Motor neuron (in vitro differentiated cells): ENCODE measurements at places on chromosomes 13 and 19. TPM values are rescaled to one million over a fixed set of nuclear protein-coding genes. Genes with fewer than 3 reads are reported as not detected.
A peak's percentile ranks its signal among the peaks of the same experiment; 100 is the strongest.

GRCh38 chr13:45433381-45433790 lies 15.2 kb upstream of the SLC25A30 start:
- no peak for ATAC-seq

FOXA3 gene
- total RNA-seq: 0.22 and 1.1 TPM in 2 replicates

DNA sequence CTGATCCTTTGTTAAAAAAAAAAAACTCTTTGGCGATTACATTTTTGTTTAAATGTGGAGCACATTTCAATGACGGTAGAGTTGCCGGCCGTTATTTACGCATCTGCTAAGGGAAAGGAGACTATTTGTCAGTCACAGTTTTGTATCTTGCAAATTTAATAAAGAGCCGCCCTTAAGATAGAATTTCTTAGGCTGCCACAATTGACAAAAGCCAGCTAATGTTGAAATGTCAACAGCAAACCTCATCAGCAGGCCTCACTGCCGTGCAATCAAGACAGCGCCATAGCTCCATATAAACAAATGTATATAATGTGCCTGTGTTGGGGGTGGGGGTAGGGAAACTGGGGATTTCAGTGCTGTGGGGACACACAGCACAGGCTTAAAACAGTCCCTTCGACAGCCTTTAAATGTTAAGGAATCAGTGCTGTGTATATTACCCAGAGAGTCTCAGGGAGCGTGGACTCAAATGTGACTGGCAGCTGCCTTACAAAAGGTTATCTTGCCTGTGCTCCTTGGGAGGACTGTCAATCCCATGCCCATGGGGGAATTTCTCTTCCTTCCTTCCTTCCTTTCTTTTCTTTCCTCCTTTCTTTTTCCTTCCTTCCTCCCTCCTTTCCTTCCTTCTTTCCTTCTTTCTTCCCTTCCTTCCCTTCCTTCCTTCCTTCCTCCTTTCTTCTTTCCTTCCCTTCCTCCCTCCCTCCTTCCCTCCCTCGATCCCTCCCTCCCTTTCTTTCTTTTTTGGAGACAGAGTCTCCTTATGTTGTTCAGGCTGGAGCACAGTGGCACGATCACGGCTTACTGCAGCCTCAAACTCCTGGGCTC lies 108.0 kb downstream of the URI1 start:
- no peak for ATAC-seq

PGLYRP1 gene
- not detected in 2 replicates for total RNA-seq

- ATAC-seq: no peak
Observed at GRCh38 chr13:59658027-59658737, 505.5 kb downstream of the DIAPH3 start.

GRCh38 chr13:20775961-20776360 lies 2.2 kb upstream of the EEF1AKMT1 start:
- no peak for ATAC-seq

CEACAM5 gene
- total RNA-seq: not detected in 2 replicates

CBLC gene
- total RNA-seq: not detected in 2 replicates

PABPC3 gene
- total RNA-seq: 0.22 and 0.31 TPM in 2 replicates

DNA sequence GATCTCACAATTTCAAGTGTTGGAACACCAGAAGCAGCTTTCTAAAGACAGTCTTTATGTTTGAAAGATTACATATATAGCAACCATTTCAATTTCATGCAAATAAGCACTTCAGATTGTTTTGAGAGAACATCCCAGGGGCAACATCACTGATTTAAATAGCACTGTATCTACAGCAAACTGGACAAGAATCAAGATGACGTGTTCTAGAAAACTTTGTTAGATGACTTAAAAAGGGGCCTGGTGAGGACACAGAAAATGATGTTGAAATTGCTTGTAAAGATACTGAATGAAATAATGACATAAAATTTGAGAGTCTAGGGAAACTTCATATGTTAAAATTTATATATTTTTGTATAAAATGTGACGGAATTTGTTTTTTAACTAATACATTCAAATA lies 277.1 kb downstream of the KLF12 start:
- no peak for ATAC-seq

DNA sequence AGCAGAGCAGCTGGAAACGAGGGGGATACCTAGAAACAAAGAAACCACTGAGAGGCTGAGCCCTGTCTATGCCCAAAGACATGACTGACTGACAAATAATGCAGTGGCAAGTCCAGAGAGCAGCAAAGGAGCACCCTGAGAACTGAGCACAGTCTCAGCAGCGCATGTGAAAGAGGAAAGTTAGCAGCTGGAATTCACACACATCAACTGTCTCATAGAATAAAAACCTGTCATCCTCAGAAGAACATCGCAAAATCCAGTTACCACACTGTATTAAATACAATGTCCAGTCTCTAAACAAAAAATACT lies 24.1 kb upstream of the DLEU7 start:
- ATAC-seq: no peak

GRCh38 chr13:31761951-31762350 lies 22.6 kb downstream of the RXFP2 start:
- no peak for ATAC-seq

DNA sequence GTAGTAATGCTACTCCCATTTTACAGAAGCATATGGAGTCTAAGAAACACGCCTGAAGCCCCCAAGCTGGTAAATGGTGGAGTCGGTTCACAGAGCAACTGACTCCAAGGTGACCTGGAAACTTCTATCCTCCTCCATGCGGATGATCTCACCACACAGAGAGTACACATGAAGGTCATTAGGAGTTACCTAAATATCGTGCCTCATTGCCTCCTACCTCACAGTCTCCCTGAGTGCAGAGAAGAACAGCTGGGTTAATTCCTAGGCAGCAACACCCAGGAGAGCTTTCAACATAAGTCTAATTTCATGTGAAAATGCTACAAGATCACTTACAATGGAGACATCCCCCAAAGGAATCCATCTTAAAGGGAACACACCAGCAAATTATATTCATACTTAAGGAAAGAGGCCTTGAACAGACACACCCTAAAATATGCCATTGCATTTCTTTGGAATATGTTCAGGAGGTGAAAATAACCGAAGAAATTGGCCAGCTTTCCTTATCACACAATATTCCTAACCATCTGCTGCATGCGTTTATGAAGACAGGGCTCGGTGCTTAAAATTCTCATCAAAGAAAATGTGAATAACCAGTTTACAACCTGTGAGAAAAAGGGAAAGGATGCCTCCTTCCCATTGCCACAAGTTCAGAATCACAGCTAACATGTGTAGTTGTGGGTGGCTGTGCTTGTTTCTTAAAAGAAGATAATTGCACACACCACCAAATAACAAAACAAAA lies 203.6 kb upstream of the NBEA start:
- no peak for ATAC-seq

- no peak for ATAC-seq
Observed at GRCh38 chr13:18962168-18962734, 219.4 kb downstream of the TUBA3C start.

IZUMO2 gene
- total RNA-seq: not detected in 2 replicates

DNA sequence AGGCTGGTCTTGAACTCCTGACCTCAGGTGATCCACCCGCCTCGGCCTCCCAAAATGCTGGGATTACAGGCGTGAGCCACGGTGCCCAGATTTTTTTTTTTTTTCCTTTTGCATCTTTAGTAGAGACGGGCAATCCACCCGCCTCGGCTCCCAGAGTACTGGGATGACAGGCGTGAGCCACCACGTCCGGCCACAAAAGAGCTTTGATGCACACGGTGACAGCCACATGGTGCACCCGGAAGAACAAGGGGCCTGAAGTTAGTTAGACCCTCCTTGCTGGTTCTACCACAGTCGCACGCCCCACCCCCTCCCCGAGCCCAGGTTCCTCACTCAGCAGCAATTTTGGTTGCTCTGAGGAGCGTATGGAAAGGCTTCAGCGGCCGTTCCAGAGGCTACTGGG lies 54.2 kb upstream of the USE1 start:
- ATAC-seq: no peak

- no peak for ATAC-seq
Observed at GRCh38 chr19:38193445-38193844, 30.6 kb downstream of the DPF1 start.

GRCh38 chr13:112897603-112897955 lies 71.4 kb upstream of the MCF2L start:
- no peak for ATAC-seq

DNA sequence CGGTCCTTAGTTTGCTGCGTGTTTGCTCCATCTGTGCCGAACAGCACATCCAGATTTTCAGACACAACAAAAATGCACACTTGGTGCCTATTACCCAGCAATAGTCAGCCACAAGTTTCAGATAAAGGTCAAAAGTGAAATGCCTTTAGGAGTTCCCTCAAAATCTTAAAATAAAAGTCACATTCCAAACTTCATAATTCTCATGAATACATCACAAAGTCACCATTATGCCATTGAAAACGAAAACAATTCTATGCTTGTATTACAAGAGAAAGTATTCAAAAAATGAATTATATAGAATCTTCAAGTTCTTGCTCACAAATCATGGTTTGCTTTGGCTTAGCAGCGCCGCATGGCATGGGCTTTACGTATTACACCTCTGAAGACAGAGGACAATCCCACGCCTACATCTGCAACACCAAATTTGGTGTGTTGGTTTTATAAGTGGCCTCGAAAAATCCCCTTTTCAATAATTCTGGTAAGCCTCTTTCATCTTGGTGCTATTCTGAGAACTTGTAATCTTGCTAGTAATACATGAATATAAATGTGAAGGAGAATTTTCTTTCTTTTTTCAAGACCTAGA lies 26.6 kb downstream of the COL4A1 start:
- ATAC-seq: no peak

- peak; percentile 72 for ATAC-seq
Observed at GRCh38 chr13:46160471-46161066, 21.4 kb downstream of the LCP1 start.

FOSB gene
- total RNA-seq: 14.9 and 16.8 TPM in 2 replicates

DNA sequence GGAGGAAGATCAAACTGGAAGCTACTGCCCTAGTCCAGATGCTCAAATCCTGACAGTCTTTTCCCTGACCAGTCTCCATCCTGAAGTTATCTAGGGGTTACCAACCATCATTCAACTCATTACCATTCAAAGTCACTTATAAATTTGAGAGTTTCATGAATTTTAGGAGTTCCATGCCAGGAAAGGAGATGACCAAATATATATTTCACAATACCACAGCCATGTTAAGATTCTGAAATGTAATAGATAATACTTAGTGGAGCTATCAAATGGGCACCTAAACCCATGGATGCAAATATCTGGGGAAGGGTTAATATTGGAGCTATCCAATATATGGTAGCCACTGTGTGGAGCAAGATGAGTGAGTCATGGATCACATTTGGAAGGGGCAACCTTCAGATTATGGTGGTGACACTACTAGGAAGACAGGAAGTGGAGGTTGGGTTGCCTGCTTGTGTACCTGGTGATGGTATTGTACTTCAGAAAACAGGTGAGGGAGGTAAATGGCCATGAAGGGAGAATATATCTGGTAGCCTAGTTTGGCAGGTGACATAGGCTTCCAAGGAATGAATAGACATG lies 18.7 kb downstream of the ZNF586 start:
- ATAC-seq: no peak

IL17D gene
- 8.7 and 8.8 TPM in 2 replicates for total RNA-seq

DNA sequence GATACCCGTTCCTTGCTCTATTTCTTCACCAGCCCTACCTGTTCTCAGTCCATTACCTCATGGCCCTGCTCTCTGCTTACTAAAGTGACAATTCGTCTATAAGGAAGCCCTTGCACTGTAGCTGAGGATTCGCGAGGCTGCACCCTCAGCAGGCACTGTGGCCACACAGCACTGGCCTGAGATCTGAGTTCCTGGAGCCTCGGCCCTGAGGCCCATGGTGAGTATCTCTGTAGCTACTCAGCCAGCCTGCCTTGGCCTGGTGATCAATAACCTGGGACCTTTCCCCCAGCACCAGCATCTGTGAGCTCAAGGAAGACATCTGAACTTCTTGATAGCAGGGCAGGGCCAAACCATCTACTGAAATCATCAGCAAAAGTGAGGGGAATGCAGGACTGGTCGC lies 90.7 kb downstream of the RGCC start:
- ATAC-seq: no peak

DNA sequence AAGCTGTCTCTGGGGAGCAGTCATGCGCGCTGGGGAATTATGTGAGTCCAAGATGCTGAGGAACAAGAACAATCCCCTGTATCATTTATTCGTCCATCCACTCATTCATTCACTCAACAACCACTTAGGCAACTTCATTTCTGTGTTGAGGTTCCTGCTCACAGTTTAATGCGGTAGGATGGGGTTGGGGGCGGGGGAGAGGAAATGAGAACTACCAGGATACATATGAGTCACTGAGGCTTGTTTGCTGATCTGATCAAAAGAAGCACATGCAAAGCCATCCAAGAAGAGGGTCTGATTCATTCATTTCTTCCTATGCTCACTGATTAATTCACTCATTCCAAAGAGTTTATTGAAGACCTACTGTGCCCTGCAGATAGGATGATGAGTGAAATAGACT lies 20.9 kb downstream of the ZNF536 start:
- ATAC-seq: no peak

MTUS2 gene
- total RNA-seq: 2.1 and 3.8 TPM in 2 replicates

DNA sequence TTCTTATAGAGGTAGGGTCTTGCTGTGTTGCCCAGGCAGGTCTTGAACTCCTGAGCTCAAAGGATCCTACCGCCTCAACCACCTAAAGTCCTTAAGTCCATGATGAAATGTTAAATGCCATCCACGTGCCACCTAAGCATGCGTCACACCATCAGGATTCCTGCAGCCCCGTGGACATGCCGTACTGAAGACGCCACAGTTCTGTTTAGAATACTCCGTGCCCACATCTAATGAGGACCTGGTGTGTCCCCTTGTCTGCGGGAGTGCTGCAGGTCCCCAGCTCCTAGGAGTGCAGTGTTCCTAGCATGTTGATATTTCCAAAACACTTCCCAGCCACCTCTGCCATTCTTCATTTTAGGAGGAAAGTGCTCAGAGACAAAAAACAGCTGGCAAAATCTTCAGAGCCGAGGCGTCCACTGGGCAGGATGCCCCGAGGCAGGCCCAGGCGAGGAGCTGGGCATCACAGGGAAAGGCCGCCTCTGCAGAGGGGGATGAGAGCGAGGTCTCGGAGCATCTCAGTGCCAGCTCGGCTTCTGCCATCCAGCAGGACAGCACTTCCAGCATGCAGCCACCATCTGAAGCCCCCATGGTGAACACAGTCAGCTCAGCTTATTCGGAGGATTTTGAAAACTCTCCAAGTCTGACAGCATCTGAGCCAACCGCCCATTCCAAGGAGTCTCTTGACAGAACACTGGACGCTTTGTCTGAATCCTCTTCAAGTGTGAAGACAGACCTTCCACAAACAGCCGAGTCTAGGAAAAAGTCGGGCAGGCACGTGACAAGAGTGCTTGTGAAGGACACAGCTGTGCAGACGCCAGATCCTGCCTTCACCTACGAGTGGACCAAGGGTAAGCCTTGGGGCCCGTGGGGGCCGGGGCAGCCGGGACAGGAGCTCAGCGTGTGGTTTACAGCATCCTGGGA lies 13.2 kb downstream of the C19orf44 start:
- no peak for ATAC-seq

GRCh38 chr19:50000038-50000840 lies 24.9 kb downstream of the VRK3 start:
- no peak for ATAC-seq

GRCh38 chr13:22220151-22221135 lies 549.6 kb downstream of the FGF9 start:
- ATAC-seq: no peak

ATP8B3 gene
- total RNA-seq: 0.50 and 0.52 TPM in 2 replicates
